ENCODE measurements at places on chromosomes 2 and 18. TPM values are rescaled to one million over a fixed set of nuclear protein-coding genes. Genes with fewer than 3 reads are reported as not detected.

DNA sequence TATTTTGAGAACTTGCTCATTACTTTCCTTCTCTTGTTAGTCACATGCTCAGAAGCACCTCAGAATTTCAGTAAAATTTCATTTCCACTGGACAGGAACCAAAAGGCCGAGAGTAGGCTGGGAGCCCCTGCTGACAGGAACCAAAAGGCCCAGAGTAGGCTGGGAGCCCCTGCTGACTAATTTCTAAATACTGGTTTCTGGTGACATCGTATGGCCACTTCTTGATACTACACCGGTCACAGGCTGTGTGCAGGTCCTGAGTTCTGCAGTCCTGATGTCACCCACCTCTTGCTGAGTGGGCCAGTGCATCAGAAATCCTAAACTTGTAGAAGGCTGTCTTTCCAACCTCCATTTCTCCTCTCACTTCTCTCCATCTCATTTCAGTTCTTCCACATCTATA lies 17.7 kb upstream of the EN1 start:
- peak; percentile 46 for DNase-seq

- DNase-seq: peak; percentile 16
These were observed 129.8 kb downstream of the METTL4 start for GRCh38 chr18:2441544-2441943.

DNA sequence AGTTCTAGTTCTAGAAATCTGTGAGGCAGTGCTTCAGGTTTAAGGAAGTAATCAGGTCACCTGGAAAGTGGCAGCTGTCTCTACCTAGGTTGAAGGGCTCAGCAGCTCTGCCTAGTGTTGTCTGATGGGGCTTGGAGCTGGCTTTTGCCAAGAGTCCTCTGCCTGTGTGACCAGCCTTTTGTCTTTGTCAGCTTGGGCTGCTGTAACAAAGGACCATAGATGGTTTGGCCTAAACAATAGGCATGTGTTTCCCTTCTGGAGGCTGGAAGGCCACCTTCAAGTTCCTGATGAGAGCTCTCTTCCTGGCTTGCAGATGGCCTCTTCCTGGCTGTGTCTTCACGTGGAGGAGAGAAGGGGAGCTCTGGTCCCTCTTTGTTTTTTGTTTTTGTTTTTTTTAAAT lies 13.3 kb downstream of the UBE2F start:
- no peak for DNase-seq

The PSMA8 gene
- total RNA-seq: not detected

GRCh38 chr2:146634230-146635097 lies 1210.4 kb upstream of the ACVR2A start:
- DNase-seq: peak; percentile 81

DNA sequence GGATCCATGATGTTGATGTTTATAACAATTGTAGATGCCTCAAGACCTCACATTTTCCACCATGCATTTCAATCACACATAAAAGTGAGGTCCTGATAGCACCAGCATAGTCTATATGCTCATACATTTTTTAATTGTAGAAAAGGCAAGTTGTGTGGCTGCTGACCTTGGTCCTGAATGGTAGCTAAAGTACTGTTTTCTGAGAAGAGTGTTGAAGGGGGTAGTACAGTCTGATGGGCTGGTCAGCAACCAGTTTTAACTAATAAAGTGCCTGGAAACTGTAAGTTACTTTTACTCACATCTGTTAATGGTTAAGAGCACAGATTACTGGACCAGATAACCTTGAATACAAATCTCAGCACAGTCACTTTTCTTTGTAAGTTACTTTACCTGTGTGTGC lies 15.9 kb downstream of the ZNF638 start:
- DNase-seq: peak; percentile 23

DNA sequence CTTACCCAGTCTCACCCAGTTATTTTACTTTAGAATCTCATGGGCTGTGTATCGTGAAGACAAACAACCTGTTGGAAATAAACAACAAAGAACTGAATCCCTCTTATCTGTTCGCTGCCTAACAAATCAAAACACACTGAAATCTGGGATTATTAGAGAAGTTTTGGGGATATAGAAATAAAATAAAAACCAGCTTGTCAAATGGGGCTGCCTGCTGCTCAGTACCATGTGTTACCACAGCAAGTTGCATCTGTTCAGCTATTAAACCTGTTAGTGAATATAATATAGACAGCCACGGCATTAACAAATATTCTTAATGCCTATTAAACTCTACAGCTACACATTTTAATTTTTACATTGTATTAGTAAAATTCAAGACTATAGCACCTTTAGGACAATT lies 810.8 kb downstream of the NRXN1 start:
- DNase-seq: no peak

- no peak for DNase-seq
These were observed 61.2 kb upstream of the SPP2 start for GRCh38 chr2:233989221-233989858.

GRCh38 chr2:144876013-144876412 lies 356.1 kb upstream of the ZEB2 start:
- no peak for DNase-seq

DNA sequence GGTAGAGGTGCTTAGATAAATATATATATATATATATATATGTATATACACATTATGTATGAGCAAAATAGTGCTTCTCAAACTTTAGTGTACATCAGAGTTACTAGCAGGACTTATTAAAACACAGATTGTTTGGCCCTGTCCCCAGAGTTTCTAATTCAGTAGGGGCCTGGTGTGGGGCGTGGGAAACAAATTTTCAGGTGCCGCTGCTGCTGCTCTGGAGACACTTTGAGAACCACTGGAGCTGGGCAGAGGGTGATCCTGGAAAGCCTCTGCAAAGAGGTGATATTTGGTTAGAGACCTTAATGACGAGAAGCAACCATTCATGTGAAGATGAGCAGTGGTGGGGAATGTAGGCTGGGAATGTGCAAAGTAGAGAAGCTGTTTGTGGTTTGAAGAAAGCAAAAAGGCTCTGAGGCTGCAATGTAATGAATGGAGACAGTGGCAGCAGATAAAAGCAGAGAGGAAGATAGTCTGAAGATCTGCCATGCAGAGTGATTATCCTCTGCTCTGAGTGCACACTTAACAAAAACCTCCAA lies 142.9 kb downstream of the PLCL1 start:
- no peak for DNase-seq

DNA sequence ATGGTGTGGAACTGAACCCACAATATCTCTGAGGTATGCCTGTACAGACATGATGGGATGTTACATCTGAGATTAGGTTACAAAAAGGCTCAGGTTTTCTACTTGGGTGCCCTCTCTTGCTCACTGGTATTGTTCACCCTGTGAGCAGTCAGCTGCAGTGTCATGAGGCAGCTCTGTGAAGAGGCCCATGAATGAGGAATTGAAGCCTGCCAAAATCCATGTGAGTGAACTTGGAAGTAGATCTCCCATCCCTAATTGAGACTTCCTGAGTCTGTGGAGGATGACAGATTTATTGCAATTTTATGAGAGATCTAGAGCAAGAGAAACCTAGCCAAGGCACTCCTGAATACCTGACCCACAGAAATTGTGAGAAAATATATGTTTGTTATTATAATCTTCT lies 404.9 kb upstream of the ZEB2 start:
- no peak for DNase-seq

The BARD1 gene
- total RNA-seq: 30.6 TPM

The GKN2 gene
- not detected for total RNA-seq

DNA sequence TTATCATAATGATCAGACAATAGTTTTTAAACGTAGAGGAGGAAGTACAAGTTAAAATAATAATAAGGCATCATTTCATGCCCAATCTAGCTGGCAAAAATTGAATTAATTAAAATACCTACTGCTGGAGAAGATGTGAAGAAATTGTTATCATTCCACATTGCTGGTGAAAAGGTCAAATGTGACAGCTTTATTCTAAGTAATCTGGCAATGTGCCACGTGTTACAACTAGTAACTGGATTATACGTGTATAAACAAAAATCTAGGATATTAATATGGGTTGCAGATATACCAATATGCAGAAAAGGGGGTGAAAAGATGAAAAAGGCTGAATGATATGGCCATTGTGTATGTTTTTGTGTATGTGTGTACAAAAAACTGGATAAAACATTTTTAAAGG lies 32.4 kb downstream of the SMAD2 start:
- no peak for DNase-seq

- DNase-seq: no peak
These were observed 179.4 kb upstream of the ZFP36L2 start for GRCh38 chr2:43405829-43406228.

DNA sequence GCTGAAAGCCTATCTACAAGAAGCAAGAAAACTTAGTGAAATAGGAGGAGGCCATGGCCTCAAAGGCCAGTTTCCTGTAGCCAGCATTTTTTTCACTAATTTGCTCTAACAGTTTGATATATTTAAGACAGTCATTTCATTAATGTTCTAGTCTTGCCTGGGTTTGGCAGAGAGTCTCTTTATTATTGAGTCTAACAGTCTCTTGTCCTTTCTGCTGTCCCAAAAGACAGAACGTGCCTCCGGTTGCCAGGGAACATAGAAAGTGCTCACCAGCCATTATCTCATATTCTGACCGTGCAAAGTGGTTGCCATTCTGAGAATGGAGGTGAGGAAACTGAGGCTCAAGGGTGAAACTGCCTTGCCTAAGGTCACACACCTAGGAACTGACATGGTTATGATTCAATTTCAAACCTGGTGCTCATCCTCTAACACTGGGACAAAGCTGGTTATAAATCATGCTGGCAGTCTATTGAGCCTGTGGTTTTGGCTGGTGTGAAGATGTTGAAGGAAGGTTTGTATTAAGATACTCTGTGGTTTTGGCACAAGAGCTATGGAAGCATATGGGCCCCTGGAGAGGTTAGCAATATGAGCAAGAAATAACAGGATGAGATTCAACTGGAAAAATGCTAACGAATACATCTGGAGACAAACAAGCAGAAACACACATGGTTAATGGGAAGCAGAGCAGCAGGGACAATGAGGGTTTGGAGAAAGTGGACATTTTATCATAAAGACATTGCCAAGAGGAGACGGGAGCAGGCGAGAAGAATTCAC lies 903.3 kb upstream of the KLHL29 start:
- DNase-seq: no peak

DNA sequence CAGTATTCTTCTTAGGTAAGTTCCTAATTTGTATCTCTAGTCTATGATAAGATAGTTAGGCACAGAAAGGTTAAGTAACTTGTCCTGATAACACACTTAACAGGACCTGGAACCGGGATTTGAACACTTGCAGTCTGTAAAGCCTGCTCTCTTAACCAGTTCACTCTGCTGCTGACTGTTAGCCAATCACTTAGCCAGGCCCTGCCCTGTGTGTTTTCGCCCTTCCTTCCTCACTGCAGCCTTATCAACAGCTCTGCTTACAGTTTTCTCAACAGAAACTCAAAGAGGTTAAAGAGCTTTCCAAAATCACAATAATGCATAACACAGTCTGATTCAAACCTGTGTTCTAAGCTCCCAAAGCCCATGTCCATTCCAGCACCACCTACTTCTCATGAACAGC lies 151.7 kb downstream of the TRABD2A start:
- no peak for DNase-seq

GRCh38 chr18:69529151-69529550 lies 128.5 kb downstream of the DOK6 start:
- DNase-seq: no peak

The GALNT3 gene
- total RNA-seq: 2.0 TPM

GRCh38 chr2:64142741-64143168 lies 1.5 kb downstream of the PELI1 start:
- DNase-seq: peak; percentile 4

GRCh38 chr2:151973901-151974199 lies 125.0 kb downstream of the CACNB4 start:
- DNase-seq: peak; percentile 29

DNA sequence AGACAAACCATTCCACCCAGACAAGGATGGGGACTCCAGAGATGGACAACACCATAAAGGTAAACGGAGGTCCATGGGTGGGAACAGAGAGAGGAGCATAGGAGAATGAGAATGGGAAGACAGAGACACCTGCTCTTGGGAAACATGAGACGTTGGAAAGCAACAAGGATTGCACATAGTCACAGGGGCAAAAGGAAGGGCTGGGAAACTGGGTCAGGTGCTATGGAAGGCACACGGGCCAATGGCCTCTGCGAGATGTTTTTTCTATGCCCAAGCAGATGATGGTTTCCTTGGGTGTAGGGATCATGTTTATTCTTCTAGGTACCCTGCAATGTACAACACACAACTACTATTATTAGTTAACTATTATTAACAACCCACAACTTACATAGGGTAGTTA lies 143.6 kb upstream of the AGAP1 start:
- no peak for DNase-seq

The COLEC12 gene
- 2.3 TPM for total RNA-seq

The ACTG2 gene
- 349 TPM for total RNA-seq

The PRSS56 gene
- total RNA-seq: not detected

DNA sequence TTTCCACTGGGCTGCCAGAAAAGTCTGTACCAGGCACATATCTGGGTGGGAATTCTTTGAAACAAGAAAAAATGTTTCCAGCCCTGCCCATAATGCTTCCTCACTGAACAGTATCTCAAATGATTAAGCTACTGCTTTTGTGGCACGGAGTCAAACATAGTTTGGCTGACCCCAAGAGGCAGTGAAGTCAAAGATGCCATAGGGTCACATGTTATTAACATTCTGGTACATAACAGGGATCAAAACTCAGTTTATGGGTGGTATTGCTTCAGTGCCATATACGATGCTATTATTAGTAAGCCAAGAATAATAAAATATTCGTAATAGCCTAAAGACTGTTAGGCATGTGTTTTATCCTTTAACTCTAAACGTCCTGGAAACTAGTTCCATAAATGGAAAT lies 112.4 kb downstream of the FEZ2 start:
- peak; percentile 94 for DNase-seq

GRCh38 chr2:192546565-192546964 lies 351.8 kb upstream of the TMEFF2 start:
- DNase-seq: no peak

- DNase-seq: no peak
These were observed 1879.4 kb upstream of the PIK3C3 start for GRCh38 chr18:40075616-40076015.

DNA sequence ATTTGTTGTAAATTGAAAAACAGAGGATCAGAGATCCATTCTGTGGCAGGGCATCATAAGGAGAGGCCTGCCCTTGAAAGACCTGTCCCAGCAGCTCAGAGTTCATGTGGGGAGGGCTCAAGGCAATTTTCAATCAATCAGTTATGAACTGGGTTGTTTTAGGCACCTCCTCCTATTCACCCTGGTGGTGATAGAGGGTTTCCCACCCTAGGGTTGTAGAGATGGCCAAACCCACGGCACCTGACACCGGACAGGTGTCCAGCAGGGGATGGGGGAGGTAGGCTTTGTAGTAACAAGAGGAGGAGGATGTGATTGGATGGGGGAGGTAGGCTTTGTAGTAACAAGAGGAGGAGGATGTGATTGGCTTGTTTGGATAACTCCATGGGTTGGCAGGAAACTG lies 205.7 kb downstream of the SOCS6 start:
- DNase-seq: no peak

The SATB2 gene
- total RNA-seq: 8.4 TPM
